ENCODE measurements at places on chromosomes 16 and 17. TPM values are rescaled to one million over a fixed set of nuclear protein-coding genes. Genes with fewer than 3 reads are reported as not detected.

Gene TBC1D3D
- not detected for total RNA-seq

DNA sequence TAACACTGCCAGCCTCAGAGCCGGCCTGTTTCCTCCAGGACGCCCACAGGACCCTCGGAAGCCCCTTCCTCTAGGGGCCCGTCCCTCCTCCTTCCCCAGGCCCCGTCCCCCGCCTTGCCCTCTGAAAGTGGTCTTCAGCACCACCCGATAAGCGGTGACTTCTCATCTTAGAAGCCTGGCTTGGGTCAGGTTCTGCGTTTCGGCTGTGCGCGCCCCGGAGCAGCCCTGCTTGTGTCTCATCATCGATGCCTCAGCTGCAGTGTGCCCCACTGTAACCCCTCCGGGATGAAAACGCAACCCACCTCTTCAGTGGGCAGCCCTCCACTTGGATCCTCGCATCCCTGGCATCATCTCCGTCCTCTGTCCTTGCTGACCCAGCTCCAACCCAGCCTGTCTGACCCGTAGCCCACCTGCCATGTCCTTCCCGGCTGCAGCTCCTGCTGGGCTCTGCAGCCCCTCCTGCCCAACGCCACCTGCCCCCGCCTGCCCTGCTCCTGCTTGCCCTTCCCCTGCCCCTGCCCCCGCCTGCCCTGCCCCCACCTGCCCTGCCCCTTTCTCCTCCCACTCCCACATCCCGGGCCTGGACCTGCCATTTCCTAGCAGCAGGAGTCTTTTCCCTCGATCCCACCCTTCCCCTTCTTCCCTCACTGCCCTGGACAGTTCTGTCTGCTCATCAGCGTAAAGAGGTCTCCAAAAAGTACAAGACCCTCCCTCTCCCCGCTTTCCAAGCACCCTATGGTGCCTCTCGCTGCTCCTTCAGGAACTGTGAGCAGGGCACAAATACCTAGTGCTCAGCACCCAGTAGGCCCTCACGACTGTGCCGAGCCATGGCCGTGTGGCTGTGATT lies 112.5 kb upstream of the CHMP6 start:
- peaks cover under 1% of the 10 kb centered on the region for H3K36me3 ChIP-seq
- H3K4me3 ChIP-seq, result no peak overlapping the region
- no peaks in the 10 kb centered on the region for H3K27me3 ChIP-seq
- DNase-seq, result no peak

Gene RND2
- total RNA-seq, result 2.7 TPM

Gene CCL16
- total RNA-seq, result 1.1 TPM

Gene ADAM11
- total RNA-seq, result 1.4 TPM

Gene SLC16A5
- total RNA-seq, result 5.6 TPM

GRCh38 chr17:19006698-19007097 lies 2.1 kb upstream of the FAM83G start:
- H3K27ac ChIP-seq, result no peak overlapping the region
- no peak overlapping the region for H3K4me3 ChIP-seq
- H3K36me3 ChIP-seq, result no peaks in the 10 kb centered on the region
- no peak for DNase-seq
- no peaks in the 10 kb centered on the region for H3K4me1 ChIP-seq
- H3K27me3 ChIP-seq, result no peaks in the 10 kb centered on the region

Gene MEIOC
- total RNA-seq, result not detected

- H3K4me1 ChIP-seq, result no peaks in the 10 kb centered on the region
- DNase-seq, result no peak
- H3K27me3 ChIP-seq, result no peaks in the 10 kb centered on the region
- no peak overlapping the region for H3K27ac ChIP-seq
- H3K4me3 ChIP-seq, result no peak overlapping the region
Measured at GRCh38 chr16:73878611-73879010, 418.0 kb upstream of the PSMD7 start.

DNA sequence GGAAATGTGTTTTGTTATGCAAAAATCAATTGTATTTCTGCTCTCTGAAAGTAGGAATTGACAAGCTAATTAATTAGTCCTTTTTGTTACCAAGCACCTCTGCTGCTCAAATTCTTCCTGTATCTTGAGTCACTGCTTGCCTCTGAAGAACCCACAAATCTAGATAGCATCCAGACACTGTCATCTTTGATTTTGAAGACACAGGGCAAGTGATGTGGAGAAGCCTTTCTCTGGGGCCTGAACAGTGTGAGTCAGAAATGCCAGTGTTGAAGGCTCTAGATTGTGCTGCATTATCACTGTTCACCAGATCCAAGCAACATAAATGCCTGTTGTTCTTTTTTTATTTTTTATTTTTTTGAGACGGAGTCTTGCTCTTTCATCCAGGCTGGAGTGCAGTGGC lies 10.9 kb upstream of the ST6GALNAC1 start:
- H3K4me3 ChIP-seq, result no peak overlapping the region
- H3K4me1 ChIP-seq, result no peaks in the 10 kb centered on the region
- H3K36me3 ChIP-seq, result no peaks in the 10 kb centered on the region

DNA sequence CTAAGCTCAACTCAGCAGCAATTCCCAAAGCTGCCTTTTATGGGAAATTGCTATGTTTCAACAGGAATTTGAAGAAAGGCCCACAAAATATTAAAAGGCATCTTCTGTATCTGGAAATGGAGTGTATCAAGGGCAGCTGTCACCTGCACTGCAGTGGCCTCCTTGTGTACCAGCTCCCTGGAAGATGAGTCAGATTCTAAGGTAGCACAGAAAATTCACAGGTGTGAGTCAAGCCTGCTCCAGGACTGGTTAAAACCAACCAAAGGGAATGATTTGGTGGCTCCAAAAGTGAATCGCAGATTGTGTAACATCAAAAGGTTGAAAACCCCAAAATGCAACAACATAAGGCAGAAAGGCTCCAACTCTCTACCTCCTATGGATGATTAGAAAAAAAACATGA lies 296.4 kb downstream of the GRIN2A start:
- H3K27me3 ChIP-seq, result no peaks in the 10 kb centered on the region
- H3K27ac ChIP-seq, result no peak overlapping the region
- H3K36me3 ChIP-seq, result no peaks in the 10 kb centered on the region
- DNase-seq, result no peak

DNA sequence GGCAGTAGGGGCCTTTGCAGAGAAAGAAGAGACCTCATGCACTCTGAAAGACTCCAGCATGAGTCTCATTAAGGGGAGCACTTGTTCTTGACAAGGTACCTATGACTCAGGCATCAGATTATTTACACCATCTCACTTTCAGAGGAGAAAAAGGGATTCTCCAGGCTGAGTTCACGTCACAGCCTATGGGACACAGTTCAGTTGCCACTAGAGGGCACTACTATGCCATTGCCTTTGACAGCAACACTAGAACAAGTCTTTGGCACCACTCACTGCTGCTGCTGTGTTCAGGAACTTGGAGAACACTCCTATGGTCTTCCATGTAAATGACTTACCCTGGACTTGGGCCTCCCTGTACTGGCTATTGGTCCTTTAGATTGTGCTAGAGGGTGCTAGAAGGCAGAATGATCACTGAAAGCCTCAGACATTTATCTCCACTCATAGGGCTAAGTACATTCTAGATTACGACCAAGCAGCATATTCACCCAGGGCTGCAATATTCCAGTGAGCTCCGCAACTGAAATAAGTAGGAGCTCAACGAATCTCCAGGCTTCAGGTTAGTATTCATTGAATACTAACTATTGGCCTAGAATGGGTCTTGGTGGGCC lies 225.1 kb upstream of the CA10 start:
- H3K4me3 ChIP-seq, result no peak overlapping the region
- H3K36me3 ChIP-seq, result no peaks in the 10 kb centered on the region
- no peak overlapping the region for H3K27ac ChIP-seq
- H3K4me1 ChIP-seq, result no peaks in the 10 kb centered on the region

DNA sequence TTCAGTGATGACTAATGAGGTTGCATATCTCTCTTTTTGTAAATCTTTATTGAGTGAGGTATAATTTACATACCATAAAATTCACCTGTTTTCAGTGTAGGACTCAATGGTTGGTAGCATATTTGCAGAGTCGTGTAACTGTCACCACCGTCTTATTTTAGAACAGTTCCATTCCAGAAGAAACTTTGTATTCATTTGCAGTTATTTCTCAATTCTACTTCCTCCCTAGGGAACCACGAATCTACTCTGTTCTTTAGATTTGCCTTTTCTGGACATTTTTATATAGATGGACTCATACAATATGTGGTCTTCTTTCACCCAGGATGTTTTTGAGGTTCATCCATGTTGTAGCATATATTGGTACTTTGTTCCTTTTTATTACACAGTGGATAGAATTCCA lies 3.7 kb downstream of the FTO start:
- H3K4me1 ChIP-seq, result no peaks in the 10 kb centered on the region
- H3K27me3 ChIP-seq, result no peaks in the 10 kb centered on the region
- no peak overlapping the region for H3K27ac ChIP-seq
- DNase-seq, result no peak

- H3K36me3 ChIP-seq, result no peaks in the 10 kb centered on the region
- H3K4me1 ChIP-seq, result no peaks in the 10 kb centered on the region
- no peaks in the 10 kb centered on the region for H3K27me3 ChIP-seq
- H3K27ac ChIP-seq, result no peak overlapping the region
- no peak for DNase-seq
- H3K4me3 ChIP-seq, result no peak overlapping the region
Measured at GRCh38 chr17:50798424-50799288, 31.3 kb upstream of the ANKRD40CL start.

Gene RANGRF
- total RNA-seq, result 21.7 TPM

DNA sequence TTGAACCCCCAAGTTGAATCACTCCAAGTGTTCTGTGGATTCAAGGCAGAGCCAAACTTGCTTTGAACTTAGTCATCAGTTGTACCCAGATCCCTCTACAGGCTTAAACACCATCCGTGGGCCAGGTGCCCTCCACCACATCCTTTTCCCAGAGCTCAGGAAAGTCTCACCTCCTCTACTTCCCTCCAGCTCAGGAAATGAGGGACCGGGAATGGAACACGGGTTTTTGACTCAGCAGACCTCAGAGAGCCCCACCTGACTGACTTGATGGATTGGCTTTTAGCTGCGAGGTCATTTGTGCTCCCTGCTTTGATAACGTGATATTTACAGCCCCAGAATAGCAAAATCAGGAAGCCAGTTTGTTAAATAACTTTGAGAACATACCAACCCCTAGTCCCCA lies 20.1 kb downstream of the GID4 start:
- peaks cover 4% of the 10 kb centered on the region for H3K36me3 ChIP-seq
- H3K4me3 ChIP-seq, result no peak overlapping the region
- DNase-seq, result no peak
- no peak overlapping the region for H3K27ac ChIP-seq
- no peaks in the 10 kb centered on the region for H3K4me1 ChIP-seq

Gene PPY
- total RNA-seq, result not detected

Gene P2RX5
- total RNA-seq, result 1.3 TPM

DNA sequence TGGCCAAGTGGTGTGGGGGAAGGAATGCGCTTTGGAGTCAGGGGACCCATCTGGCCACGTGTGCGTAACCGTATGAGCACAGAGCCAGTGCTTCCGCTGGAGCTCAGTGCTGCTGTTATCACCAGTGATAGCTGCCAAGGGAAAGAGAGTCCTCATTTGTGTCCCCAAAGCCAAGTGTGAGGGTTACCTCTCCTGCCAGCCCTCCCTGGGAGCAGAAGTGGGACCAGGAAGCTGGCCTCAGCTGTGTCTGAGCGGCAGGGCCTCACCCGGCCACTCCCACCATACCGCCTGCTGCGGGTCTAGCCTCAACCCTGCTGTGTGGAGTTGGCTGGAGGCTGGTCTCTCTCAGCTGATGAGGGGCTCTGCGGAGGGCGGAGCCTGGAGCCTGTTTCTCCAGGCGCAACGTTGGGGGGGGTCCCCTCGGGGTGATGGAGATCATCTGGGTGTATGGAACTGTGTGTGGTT lies 44.5 kb downstream of the MEAK7 start:
- H3K36me3 ChIP-seq, result no peaks in the 10 kb centered on the region
- no peaks in the 10 kb centered on the region for H3K27me3 ChIP-seq
- no peaks in the 10 kb centered on the region for H3K4me1 ChIP-seq
- H3K4me3 ChIP-seq, result no peak overlapping the region
- DNase-seq, result peak; percentile 55

GRCh38 chr17:41717408-41718286 lies 5.5 kb downstream of the GAST start:
- DNase-seq, result no peak
- no peak overlapping the region for H3K27ac ChIP-seq
- no peaks in the 10 kb centered on the region for H3K4me1 ChIP-seq
- H3K27me3 ChIP-seq, result no peaks in the 10 kb centered on the region
- H3K36me3 ChIP-seq, result no peaks in the 10 kb centered on the region

DNA sequence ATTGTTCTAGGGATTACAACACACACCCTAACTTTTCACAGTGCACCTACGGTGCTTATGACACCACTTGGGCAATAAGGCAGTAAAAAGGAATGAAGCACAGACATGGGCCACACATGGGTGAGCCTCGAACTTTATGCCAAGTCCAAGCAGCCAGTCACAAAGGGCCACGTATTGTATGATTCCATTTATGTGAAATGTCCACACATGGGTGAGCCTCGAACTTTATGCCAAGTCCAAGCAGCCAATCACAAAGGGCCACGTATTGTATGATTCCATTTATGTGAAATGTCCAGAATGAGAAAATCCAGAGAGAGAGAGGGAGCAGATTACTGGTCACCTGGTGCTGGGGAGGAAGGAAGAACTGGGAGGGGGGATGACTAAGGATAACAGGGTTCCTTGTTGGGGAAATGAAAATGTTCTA lies 22.2 kb downstream of the RMI2 start:
- no peak overlapping the region for H3K27ac ChIP-seq
- no peak overlapping the region for H3K4me3 ChIP-seq
- H3K36me3 ChIP-seq, result no peaks in the 10 kb centered on the region
- no peak for DNase-seq
- no peaks in the 10 kb centered on the region for H3K4me1 ChIP-seq

DNA sequence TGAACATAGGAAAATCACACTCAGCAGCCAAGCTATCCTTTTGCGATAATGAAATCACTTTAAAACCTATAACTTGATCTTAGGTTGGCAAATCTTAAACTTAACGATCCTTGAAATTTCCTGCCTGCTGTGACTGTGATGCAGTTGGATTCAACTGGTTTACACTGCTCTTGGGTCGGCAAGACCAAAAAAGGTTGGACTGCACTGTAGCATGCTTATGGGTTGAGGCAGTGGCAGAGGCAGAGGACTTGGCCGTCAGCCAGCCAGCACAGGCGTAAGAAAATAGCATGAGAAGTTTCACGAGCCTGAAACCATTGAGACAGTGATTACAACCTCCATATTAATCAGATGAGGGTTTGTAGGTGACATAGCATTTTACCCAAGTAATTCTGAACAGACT lies 21.4 kb downstream of the WSB1 start:
- H3K4me1 ChIP-seq, result peaks cover 3% of the 10 kb centered on the region
- H3K27ac ChIP-seq, result no peak overlapping the region
- H3K4me3 ChIP-seq, result no peak overlapping the region
- DNase-seq, result peak; percentile 97

DNA sequence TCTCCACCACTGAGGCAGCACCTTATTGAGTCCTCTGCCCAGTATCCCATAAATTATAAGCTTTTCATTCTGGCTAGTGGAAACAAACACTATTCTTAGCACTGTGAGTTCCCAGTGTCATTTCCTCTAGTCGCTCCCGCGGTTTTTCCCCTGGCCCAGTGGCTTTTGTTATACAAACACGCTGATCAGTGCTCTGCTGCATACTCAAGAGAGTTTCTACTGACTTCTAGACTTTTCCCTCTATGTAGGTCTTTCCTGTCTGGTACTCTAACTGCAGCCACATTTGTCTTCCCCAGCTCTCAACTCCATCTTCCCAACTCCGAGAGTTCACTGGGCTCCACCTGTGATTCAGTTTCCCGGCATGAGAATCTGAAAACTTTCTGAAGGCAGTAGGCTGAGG lies 556.6 kb upstream of the SALL1 start:
- no peaks in the 10 kb centered on the region for H3K4me1 ChIP-seq
- DNase-seq, result no peak
- H3K27me3 ChIP-seq, result no peaks in the 10 kb centered on the region
- H3K36me3 ChIP-seq, result no peaks in the 10 kb centered on the region
- H3K4me3 ChIP-seq, result no peak overlapping the region

Gene CNGB1
- total RNA-seq, result not detected

All from aorta (tissue), 5 donors.